DND-41 (cell line): ENCODE measurements at places on chromosomes 7 and 10.
A peak's percentile ranks its signal among the peaks of the same experiment; 100 is the strongest.

GRCh38 chr7:29573567-29573966, 9.9 kb downstream of the PRR15 start:
- no peaks in the 10 kb centered on the region for H3K36me3 ChIP-seq
- H3K27me3 ChIP-seq, result peaks cover 21% of the 10 kb centered on the region
- H3K4me3 ChIP-seq, result no peak overlapping the region
- H3K27ac ChIP-seq, result no peak overlapping the region

DNA sequence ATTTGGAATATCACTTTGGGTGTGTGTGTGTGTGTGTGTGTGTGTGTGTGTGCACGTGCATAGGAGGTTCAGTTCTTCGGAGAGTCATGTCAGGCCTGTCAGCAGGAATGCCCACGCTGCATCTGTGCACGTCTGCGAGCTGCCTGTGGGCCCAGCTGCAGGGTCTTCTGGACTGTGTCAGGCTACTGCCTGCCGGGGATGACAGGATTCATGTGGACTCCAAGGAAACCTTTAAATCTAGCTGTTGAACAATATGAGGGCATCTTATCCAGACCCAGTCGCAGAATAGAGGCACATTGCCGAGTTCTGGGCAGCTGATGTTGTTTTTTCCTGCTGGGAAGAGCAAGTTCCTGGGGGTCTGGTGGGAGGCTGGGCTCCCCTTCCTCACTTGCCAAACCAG, 19.0 kb downstream of the AQP1 start:
- no peak for DNase-seq
- H3K36me3 ChIP-seq, result no peaks in the 10 kb centered on the region
- no peaks in the 10 kb centered on the region for H3K4me1 ChIP-seq
- peaks cover 4% of the 10 kb centered on the region for H3K27me3 ChIP-seq
- H3K4me3 ChIP-seq, result no peak overlapping the region
- no peak overlapping the region for H3K27ac ChIP-seq

- DNase-seq, result no peak
- no peaks in the 10 kb centered on the region for H3K36me3 ChIP-seq
- peaks cover 13% of the 10 kb centered on the region for H3K4me1 ChIP-seq
- H3K4me3 ChIP-seq, result no peak overlapping the region
- H3K27me3 ChIP-seq, result no peaks in the 10 kb centered on the region
Observed at GRCh38 chr10:86170255-86171108, 196.1 kb downstream of the GRID1 start.

- no peaks in the 10 kb centered on the region for H3K36me3 ChIP-seq
- no peaks in the 10 kb centered on the region for H3K4me1 ChIP-seq
- no peak within 1 kb of the TSS for H3K4me3 ChIP-seq
Observed at GRCh38 chr10:99329304-99329553, at the start of gene CNNM1. Gene CNNM1, plus strand, starts transcription at chr10:99329356. Its CDS starts 32 bp downstream, at chr10:99329388.

- no peak overlapping the region for H3K27ac ChIP-seq
- H3K4me1 ChIP-seq, result no peaks in the 10 kb centered on the region
- no peaks in the 10 kb centered on the region for H3K27me3 ChIP-seq
- DNase-seq, result no peak
Observed at GRCh38 chr7:145030754-145031153, 194.9 kb upstream of the TPK1 start.

DNA sequence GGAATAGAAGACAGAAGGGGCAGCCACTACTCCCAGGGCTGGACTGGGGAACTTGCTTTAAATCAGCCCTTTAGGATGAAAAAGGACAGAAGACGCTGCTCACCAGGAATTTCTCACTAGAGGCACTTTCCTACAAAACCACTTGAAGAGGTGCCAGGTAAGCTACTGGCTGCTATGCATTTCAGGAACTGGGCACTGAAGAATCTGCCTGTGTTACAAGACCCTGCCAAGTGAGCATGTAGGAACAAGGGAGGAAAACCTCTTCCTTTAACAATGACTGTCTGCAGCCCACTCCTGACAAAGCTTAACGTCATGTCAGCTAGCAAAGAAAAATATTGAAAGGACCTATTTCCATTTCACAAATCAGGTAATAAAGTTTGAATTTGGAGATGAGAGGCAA, 5.8 kb upstream of the AGMO start:
- H3K27ac ChIP-seq, result no peak overlapping the region
- no peak for DNase-seq
- H3K36me3 ChIP-seq, result no peaks in the 10 kb centered on the region
- no peaks in the 10 kb centered on the region for H3K27me3 ChIP-seq
- no peak overlapping the region for H3K4me3 ChIP-seq

- H3K27ac ChIP-seq, result no peak overlapping the region
- no peak for DNase-seq
- H3K4me3 ChIP-seq, result no peak overlapping the region
- no peaks in the 10 kb centered on the region for H3K4me1 ChIP-seq
Observed at GRCh38 chr7:41491308-41491707, 211.6 kb downstream of the INHBA start.

DNA sequence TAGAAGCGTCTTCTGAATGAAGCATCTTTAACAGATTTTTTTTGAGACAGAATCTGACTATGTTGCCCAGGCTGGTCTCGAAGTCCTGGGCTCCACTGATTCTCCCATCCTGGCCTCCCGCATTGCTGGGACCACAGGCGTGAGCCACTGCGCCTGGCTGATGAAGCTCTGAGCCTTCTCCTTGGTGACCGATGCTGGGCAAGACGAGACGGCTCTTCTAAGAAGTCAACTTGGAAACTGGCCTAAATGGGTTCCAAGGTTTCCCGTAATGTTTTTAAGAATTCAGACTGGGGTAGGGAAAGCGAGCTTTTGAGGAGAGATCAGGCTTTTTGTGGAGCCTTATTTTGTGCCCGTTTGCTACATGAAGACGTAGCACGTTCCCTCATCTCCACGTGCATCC, 224.5 kb downstream of the ZMYND11 start:
- no peak for DNase-seq
- peaks cover 16% of the 10 kb centered on the region for H3K27me3 ChIP-seq
- H3K36me3 ChIP-seq, result no peaks in the 10 kb centered on the region
- no peak overlapping the region for H3K4me3 ChIP-seq
- no peaks in the 10 kb centered on the region for H3K4me1 ChIP-seq
- H3K27ac ChIP-seq, result no peak overlapping the region

DNA sequence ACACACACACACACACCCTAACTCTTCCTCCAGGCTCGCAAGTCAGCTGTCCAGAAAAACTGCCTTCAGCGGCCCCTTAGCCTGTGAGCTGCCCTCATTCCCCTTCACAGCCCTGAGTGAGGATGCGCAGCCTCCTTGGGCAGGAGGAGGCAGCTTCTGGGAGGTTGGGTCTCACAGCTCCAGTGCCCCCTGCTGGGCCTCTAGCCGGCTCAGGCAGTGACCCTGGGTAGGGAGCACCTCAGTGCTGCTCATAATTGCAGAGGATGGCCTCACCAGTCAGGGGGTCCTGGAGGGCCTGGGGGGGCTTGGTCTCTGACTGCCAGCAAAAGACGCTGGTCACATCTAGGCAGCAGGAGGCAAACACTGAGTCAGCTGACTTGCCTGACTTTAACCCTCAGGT, 43.7 kb downstream of the ZNF273 start:
- no peaks in the 10 kb centered on the region for H3K27me3 ChIP-seq
- H3K36me3 ChIP-seq, result no peaks in the 10 kb centered on the region
- peak; percentile 20 for DNase-seq
- H3K4me3 ChIP-seq, result no peak overlapping the region

DNA sequence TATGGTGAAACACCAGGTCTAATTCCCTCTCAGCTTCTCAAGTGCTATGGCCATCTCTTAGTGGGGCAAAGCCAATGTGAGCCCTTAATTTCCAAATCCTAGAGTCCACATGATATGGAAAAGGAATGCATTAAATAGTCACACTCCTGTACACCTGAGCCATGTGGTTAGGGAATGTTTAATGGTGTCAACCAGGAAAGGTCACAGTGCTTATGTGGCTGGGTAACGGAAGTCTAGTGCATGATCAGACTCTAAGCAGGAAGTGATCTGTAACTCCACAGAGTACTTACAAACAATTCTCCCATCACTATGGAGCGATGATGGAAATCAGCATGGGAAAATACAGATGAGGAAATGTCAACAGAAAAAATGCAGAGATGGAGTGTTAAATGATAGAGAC, 148.8 kb downstream of the MAGI2 start:
- no peak overlapping the region for H3K4me3 ChIP-seq
- no peak for DNase-seq
- no peak overlapping the region for H3K27ac ChIP-seq
- H3K27me3 ChIP-seq, result no peaks in the 10 kb centered on the region
- H3K36me3 ChIP-seq, result no peaks in the 10 kb centered on the region
